ENCODE measurements at places on chromosomes 16 and 17.

DNA sequence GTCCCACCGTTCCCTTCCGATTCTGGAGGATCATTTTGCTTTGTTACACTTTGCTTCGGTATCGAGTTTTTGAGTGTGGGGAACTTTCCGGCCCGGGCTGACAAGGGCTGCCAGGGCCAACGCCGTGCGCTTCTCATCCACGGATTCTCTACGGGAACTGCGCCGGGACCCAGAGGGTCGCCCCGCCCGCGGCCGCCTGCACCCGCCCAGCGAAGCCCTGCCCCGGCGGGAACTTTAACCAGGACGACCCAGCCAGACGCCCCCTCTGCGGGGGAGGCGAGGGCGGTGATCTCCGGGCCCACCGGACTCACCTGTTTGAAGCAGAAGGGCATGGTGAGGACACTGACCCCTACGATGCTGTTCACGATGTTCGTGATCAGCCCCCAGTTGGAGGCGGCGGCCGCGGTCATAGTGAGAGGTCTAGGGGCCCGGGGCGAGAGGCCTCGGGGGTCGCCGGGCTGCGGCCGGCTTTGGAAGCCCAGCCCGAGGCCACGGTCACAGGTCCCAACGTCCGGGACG lies 536 bp downstream of the SLC38A10 start:
- no peak for DNase-seq

- DNase-seq, result no peak
These were observed at the start of gene HS3ST3A1 for GRCh38 chr17:13601776-13602551. Gene HS3ST3A1 (minus strand): TSS chr17:13601929. CDS start chr17:13601129, 800 bp downstream.

DNA sequence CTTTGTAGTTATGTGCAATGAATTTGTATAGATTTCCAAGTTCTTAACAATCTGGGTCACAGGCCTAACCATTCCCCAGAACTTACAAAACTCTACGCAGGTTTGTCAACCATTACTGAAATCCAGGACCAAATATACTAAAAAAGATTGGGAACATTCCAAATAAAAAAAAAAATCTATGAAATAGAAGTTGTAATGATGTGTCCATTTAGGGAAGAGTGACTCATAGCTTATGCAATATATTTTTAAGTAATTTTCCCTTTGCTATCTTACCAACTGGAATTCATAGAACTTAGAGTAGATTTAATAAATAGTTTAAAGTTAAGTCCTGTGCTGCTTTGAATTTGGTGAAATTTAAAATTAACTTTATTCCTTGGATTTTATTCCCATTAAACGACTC lies 393.2 kb downstream of the PMP22 start:
- no peak for DNase-seq

DNA sequence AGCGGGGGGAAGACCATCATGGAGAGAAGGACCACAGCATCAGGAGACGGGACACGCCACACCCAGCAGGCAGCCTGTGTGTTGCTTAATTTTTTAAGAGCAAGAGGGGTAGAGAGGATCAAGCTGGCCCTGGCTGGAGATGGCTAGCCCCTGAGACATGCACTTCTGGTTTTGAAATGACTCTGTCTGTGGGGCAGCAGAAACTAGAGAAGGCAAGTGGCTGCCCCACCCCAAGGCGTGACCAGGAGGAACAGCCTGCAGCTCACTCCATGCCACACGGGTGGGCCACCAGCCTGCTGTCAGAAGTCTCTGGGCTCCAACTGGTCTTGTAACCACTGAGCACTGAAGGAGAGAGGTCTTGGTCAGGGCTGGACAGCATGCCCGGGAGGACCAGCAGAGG lies 75.5 kb downstream of the SOCS1 start:
- DNase-seq, result no peak

- DNase-seq, result no peak
These were observed 14.7 kb downstream of the RNF43 start for GRCh38 chr17:58402679-58403078.

DNA sequence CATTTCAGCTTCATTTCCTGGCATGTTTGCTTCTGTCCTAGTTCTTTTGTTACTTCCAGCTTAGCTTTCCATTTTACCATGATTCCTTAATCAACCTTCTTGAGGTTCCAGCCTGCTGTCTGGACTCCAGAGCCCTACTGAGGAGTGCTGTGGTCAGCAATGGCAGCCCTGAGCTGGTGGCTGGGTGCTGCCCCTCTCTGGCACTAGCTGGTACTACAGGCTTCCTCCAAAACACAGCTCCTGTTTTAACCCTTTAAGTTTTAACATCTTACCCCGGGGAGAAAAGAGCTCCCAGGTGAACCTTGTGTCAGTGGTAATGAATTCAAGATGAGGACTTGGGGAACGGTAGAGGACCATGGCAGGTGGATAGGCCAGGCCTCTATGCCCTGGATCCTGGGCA lies 395.5 kb downstream of the TMEM114 start:
- no peak for DNase-seq
